ENCODE measurements at places on chromosomes 4 and X.

DNA sequence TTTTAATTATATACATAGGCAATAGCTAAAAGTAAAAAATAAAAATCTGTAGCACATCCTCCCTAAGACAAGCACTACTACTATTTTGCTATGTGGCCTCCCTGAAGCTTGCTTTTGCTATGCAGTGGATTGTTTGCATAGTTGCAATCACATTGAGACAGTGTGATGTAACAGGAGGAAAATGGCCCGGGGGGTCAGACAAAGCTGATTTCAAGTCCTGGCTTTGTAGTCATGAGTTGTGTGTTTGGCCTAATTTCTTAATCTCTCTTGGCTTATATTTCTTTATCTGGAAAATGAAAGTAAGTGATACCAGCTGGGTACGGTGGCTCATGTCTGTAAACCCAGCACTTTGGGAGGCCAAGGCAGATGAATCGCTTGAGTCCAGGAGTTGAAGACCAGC, 166.6 kb downstream of the LHFPL1 start:
- no peak for DNase-seq

GRCh38 chr4:156875055-156875454, 96.5 kb downstream of the PDGFC start:
- DNase-seq, result no peak

DNA sequence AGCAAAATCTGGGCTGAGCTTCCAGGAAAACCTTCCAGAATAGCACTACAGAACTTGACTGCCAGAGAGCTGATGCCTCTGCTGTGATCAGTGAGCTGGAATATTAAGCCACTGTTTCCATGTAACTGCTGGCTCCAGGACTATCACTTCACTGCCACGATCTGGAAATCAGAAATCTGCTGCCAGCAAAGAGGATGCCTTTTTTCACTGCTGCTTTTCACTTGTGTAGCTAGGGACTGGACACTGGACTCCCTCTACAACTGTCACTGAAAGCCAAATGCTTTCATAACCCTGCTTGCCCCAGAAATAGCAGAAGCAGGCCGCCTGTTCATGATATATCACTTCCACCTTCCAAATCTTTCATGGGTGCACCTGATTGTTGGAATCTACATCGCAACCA, 9.4 kb upstream of the AP1S2 start:
- DNase-seq, result no peak

DNA sequence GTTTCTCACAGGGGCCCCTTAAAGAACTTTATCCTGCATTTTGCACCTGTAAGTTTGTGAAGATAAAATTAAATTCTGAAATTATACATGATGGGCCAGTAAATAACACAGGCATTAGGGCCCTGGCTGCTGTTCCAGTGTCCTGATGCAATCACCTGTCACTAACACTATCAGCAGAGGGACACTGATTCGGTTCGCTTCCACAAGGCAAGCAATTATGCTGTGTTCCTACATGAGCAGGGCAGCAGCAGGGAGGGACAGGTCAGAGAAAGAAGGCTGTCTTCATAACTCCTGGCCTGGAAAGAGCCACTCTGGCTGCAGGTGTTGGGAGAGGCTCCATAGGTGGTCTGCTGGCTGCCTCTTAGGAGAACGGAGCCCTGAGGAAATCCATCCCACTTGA, 487.3 kb downstream of the MID1IP1 start:
- no peak for DNase-seq

GRCh38 chrX:104255465-104255864, 732 bp upstream of the ESX1 start:
- no peak for DNase-seq

GRCh38 chrX:97787849-97788248, 904.1 kb downstream of the RPA4 start:
- DNase-seq, result no peak

- no peak for DNase-seq
Measured at GRCh38 chr4:84790769-84791565, 175.5 kb downstream of the WDFY3 start.

- no peak for DNase-seq
Measured at GRCh38 chrX:30282527-30282926, 26.7 kb downstream of the NR0B1 start.

DNA sequence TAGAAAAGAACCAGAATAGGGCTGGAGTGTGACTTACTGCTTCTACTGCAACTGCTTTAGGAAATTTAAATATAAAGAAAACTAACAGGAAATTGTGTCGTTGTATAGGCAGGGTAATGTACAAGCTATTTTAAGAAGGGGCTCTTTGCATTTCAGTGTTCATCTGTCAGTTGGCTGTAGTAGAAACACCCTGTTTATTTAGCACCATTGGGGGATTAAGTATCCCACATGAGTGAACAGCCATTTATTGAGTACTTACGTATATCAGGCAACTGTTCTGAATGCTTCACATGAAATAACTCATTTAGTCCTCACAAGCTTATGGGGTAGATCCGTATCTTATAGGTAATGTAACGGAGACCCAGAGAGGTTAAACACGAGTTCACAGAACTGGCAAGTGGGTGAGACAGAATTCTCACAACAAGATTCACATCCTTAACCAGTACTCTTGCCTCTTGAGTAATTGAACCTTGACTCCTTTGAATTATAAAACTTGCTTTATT, 23.9 kb downstream of the STIM2 start:
- no peak for DNase-seq

DNA sequence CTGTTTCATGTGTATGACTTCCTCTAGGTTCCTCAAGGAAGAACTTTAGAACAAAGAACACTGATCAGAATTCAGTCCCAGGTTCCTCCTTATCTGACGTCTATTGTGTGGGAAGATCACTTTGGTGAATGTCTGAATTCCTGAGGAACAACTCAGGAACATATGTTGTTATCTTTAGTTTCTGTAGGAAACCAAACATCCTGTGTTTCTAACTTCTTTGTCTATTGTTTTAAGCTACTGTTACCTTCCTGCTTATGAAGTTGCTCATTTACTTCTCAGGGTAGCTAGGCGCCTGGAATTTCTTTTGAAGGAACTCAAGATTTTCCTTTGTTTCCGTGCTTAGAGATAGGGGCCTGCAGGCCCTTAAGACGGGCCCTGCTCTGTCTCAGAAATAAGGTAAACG, 46.2 kb downstream of the MAGEB5 start:
- DNase-seq, result no peak

DNA sequence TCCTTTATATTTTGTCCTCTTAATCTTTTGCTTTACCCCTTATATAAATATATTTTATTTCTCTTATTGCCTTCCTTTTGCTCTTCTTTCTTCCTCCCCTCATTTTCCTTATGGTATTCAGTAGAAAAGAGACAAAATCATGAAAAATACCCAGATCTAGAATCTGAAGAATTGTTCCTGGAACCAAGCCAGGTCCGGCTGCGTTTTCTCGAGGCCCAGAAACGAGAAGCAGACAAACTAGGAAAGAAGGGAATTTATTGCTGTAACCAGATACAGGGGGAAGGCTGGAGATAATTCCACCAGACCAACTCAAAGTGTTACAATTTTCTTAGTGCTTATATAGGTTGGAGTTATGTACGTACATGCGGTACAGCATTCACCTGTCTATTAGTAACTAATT, 328.7 kb downstream of the GABRG1 start:
- no peak for DNase-seq

- no peak for DNase-seq
Measured at GRCh38 chr4:25174674-25175073, 14.4 kb upstream of the SEPSECS start.

DNA sequence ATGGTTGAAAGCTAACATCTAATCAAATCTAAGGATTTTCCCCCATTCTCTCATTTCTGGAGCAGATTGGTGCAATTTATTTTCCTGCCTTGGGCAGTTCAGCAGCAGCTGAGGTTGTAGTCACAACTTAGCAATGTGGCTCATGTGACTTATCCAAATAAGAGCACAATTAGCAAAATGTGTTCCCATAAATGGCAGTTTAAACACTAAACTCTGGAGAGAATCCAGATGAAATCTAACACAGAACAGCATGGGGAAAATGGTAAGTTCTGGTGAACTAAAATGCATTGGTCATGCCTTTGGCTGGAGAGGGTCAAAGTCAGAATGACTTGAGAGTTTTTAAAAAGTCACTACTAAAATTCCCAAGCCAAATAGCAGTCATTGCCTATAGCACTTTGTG, 422.6 kb upstream of the DIPK2B start:
- DNase-seq, result no peak

DNA sequence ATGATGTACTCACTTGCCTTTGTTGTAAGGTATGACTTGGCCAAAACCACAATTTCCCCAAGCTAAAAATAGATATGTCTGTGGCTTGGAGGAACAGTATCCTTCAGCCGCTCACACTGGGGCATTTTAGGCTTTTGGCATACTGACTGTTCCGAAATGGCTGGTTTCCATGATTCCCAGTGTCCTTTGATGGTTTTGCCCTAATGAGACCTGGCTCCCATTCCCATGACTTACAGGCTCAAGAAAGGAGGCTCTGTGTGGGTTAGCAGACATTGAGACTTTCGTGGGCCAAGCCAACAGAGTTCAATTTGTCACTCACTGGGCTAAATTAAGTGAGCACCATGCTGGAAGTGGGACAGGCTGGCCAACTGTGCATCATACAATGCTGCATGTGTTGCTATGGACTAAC, 150.6 kb downstream of the CEP135 start:
- no peak for DNase-seq

GRCh38 chr4:169080981-169081380, 70.9 kb upstream of the CBR4 start:
- DNase-seq, result no peak

- no peak for DNase-seq
Measured at GRCh38 chrX:20514358-20514757, 247.6 kb upstream of the RPS6KA3 start.

DNA sequence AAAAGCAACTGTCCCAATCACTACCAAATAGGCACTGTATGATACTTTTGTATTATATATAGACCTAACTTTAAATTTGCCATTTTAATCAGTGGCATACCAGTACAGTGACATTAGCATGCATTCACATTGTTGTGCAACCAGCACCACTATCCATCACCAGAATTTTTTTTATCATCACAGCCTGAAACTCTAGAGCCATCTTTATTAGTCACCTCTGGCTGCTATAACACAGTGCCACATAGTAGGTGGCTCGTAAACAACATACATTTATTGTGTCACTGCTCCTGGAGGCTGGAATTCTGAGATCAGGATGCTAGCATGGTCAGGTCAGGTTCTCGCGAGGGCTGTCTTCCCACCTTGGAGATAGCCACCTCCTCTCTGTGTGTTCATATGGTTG, 188.4 kb upstream of the GALNT7 start:
- no peak for DNase-seq

Measured in GM18507 (cell line).